ENCODE measurements at places on chromosomes 4 and X. TPM values are rescaled to one million over a fixed set of nuclear protein-coding genes. Genes with fewer than 3 reads are reported as not detected.

DNA sequence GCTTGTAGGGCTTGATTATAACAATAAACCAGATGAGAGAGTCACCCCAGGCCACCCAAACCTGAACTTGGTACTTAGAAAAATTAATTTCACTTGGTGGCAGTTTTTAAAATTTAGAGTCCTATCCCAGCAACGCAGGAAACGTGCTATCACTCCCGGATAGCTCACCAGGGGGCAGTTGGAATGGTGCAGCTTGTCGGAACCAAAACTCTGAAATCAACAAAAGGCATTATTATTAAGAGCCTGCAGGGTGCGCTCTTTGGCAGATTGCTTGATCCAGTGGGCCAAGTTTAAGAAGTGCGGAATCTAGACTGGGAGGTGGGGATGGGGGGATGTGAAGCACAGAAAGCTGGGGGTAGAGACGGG, 2.4 kb downstream of the FRAS1 start:
- peak; percentile 21 for DNase-seq

DNA sequence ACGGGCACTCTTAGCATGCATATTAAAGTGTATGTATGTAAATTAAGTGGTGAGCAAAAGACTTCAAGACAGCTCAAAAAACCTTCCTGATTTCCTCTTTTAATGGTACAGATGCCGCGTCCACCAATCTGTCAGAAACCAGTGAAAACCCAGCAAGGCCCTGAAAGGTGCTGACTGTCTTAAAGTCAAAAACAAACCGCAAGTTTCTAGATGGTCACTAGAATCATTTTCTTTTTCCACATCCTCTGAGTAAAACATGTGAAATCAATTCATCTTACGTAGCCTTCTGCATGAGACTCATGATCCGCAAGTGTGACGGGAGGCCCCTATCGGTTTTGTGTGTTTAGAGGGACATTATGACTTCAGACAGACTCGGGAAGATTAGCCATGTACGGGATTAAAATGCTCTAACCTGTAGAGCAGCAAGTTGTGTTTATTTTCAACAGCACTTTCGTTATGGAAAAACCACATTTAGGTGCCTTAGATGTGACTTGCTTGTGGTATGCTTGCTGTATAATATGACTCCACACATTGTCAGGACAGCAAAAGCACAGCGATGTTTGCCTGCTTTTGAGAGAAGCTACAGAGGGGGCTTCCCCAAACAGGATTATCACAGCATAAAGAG, 88.2 kb upstream of the STS start:
- no peak for DNase-seq

DNA sequence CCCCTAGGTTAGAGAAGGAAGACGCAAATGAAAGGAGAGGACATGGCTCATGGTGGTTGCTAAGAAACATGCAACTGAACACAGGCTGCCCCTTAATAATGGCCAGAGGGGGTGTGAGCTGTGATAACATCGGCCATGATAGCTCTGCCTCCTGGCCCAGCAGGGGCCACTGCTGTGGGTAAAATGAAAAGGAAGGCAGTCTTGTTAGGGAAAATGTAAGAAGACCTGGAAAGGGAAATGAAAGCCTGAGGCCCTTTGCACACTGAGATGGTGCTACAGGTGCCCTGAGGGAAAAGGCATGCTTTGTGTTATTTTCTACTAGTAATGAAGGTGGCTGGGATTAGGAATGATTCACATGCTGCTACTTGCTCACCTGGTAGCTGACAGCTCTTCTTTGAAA, 123.6 kb upstream of the MID1 start:
- DNase-seq, result no peak

GRCh38 chr4:143626134-143626911, 74.2 kb downstream of the FREM3 start:
- peak; percentile 57 for DNase-seq

DNA sequence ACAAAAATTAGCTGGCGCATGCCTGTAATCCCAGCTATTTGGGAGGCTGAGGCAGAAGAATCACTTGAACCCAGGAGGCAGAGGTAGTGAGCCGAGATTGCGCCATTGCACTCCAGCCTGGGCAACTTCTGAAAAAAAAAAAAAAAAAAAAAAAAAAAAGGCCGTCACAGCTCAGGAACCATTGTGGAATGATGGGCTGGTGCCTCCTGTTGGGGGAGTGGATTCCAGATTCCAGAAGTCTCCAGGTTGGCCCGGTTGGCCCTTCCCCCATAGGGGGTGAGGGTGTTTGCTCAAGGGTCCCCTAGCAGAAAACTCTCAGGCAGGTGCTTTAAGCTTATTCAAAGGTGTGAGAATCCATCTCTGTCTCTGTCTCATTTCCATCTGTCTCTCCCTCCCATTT, 11.5 kb downstream of the SH3TC1 start:
- DNase-seq, result no peak

GRCh38 chrX:19810006-19810774, 77.2 kb downstream of the SH3KBP1 start:
- DNase-seq, result no peak

DNA sequence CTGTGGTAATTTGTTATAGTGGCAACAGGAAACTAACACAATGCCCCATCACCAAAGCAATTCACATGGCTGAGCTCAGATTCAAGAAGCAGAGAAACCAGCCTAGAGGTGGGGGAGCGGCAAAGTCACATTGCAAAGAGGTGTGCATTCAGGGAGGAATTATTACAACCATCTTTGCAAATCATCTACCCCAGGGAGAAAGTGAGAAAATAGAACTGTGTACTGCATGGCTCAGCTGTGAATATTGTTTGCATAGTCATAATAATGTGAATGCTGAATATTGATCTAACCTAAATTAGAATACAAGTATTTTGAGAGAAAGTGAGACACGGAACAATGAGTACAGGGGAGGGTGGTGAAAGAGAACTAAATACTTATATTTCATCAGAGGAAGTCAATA, 387.9 kb downstream of the BCOR start:
- DNase-seq, result no peak

DNA sequence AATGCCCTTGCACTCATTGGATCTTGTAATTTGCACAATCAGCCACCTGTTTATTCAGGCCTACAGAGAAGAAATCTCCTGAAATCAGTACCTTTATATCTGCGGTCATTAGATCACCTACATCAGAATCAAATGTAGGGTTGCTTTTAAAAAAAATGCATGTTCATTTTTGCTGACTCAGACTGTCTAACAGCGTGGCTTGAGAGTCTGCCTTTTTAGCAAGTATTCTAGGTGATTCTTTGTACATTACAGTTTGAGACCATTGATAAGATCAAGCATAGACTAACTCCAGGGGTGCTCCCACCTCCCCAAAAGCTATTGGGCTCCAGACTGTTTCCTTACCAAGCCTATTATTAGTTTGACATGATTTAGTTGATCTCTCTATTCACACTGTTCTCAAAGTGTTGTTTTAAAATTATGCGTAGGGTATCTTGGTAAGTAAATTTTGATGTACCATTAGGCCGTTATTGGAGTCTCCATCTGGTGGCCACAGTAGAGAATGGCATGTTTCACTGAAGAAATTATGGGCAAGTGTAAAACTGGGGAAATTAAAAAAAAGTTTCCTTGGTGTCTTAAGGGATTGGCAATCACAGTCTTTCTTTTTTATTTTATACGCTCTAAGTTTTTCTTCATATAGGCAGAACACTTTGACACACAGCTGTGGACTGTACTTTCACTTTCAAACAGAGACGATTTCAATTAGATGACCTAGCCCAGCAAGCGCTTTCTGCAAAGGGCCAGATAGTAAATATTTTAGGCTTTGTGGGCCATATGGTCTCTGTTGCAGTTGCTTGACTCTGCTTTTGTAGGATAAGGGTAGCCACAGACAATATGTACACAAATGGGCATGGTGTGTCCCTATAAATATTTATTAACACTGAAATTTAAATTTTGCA, 33.7 kb upstream of the MSL3 start:
- no peak for DNase-seq

GRCh38 chr4:135412213-135412612, 1210.6 kb upstream of the PABPC4L start:
- no peak for DNase-seq

GRCh38 chr4:114191496-114191895, 212.0 kb upstream of the ARSJ start:
- no peak for DNase-seq

DNA sequence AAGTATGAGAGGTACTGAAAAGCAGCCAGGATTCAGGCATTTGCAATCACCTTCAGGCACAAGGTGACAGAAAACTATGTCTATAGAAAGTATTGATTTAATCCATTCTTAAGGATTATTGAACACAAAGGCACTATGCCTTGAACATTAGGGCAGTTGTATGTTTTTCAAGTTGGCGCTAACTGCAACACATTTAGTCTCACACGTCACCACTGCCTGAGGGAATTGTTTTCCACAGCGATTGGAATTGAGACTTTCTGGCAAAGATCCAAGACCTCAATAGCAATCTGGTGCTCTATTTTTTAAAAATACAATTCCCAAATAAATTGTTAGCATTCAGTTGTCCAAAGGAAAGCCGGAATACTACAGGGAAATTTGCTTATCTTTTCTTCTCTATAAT, 52.7 kb upstream of the FTHL17 start:
- DNase-seq, result no peak

GRCh38 chrX:9539605-9540387, 74.9 kb downstream of the TBL1X start:
- DNase-seq, result no peak

GRCh38 chr4:120691536-120691935, 231.0 kb downstream of the PRDM5 start:
- DNase-seq, result no peak

- DNase-seq, result no peak
Measured at GRCh38 chr4:68175562-68176155, 46.0 kb upstream of the TMPRSS11F start.

DNA sequence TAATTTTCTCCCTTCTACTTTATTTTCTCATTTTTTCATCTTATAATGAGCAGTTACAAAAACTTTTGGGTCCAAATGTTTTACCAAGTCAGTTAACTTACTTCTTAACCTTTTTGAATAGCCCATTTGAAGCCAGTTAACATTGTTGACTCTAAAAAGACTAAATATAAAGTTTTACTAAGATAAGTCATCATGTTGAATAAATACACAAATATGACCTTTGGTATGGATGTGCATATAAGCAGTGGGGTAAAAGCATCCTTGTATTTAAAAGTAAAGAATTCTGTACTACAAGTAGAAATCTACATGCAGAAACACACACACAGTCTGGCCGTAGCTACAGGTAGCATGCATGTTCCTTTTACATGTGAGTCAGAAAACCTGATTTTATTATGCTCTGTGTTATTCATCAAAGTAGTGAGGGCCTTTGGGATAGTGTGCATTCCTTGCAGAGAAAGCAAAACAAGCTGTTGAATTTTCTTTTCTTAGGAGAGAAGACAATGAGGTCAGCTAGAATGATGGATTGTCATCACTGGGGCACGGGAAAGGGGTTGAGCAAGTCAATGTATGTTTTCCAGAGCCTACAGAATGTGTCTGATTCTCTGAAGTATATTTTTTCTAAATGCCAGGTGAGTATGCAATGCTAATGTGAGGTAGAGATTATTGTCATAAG, 533.2 kb upstream of the AGA start:
- DNase-seq, result no peak

- no peak for DNase-seq
Measured at GRCh38 chr4:139721789-139722188, 56.2 kb downstream of the MGST2 start.

DNA sequence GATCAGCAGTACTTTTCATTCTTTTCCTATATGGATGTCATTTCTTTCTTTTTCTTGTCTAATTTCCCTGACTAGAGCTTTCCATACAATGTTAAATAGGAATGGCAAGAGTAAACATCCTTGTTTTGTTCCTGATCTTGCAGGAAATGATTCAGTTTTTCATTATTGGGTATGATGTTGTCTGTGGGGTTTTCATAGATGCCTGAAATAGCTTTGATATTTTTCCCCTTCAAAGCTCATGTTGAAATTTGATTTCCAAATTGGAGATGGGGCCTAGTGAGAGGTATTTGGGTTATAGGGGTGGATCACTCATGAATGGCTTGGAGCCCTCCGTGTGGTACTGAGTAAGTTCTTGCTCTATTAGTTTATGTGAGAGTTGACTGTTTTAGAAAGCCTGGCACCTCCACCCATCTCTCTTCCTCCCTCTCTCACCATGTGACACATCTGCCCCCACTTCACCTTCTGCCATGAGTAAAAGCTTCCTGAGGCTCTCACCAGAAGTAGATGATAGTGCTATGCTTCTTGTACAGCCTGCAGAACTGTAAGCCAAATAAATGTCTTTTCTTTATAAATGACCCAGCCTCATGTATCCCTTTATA, 22.3 kb upstream of the VSIG1 start:
- DNase-seq, result no peak

- no peak for DNase-seq
Measured at GRCh38 chr4:152157629-152158028, 378.3 kb downstream of the FBXW7 start.

GRCh38 chr4:130747842-130748241, 1651.9 kb downstream of the C4orf33 start:
- DNase-seq, result no peak

- no peak for DNase-seq
Measured at GRCh38 chr4:132479543-132479942, 669.6 kb upstream of the PCDH10 start.

DNA sequence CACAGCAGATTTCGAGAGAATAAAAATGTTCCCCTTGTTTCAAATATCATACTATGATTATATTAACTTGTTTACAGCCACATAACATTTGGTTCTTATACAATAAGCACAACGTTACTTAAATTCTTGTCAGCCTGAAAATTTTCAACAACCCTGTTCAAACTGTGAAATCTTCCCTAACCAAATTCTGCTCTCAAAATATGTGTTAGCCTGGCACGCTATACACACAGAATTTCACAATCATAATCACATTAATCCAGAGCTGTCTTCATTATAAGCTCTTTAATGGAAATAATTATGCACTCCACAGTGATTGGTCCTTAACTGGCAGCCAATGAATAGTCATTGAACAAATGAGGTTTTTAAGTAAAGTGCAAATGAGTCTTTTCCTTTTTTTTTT, 7.3 kb upstream of the PRSS12 start:
- no peak for DNase-seq

DNA sequence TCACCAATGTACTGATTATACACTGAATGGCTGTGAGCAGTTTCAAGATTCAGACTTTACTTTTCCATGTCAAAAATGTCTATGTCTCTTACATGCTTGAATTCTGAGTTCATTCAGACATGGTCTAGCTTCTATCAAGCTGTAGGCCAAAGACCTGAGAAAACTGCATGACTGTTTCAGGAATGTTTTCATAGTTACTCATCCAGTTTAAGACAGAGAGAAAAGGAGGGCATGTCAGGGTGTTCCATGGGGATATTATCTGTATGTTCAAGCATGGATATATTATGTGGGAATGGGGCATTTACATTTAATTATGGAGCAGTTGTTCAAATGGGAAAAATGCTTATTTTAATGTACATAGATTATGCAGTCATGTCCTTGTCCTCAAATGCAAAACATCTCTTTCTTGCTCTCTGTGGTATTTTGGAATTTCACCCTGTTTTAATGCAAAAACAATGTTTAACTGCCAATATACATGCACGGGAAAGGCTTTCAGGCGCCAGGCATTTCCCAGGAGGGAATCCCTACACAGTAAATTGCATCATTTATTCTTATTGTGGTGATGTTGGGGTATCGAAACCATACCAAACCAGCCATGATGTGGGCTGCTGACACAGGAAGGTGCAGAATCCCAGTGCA, 429.1 kb upstream of the INTU start:
- DNase-seq, result no peak

PNCK gene
- 0.73 TPM for total RNA-seq

AREG gene
- total RNA-seq, result 3.4 TPM

TACR3 gene
- total RNA-seq, result not detected

SPANXB1 gene
- total RNA-seq, result not detected

RTL5 gene
- total RNA-seq, result 3.3 TPM

C4orf50 gene
- under 0.01 TPM for total RNA-seq

RPS6KA6 gene
- total RNA-seq, result 5.9 TPM

ENPEP gene
- 5.0 TPM for total RNA-seq

LINC00632 gene
- 133 TPM for total RNA-seq

SLITRK2 gene
- total RNA-seq, result 2.1 TPM

SPANXN3 gene
- not detected for total RNA-seq

All from breast epithelium (tissue), 4 donors.